Temporal lobe (tissue), 4 donors: ENCODE measurements at places on chromosomes 7 and 10. TPM values are rescaled to one million over a fixed set of nuclear protein-coding genes. Genes with fewer than 3 reads are reported as not detected.

Gene ITGB8
- total RNA-seq = 87.0 TPM

Gene CALCR
- not detected for total RNA-seq

Gene SEC61A2
- 53.6 TPM for total RNA-seq

Gene RAB19
- total RNA-seq = not detected

Gene CXCL12
- 15.0 TPM for total RNA-seq

Gene SPDYE2B
- not detected for total RNA-seq

Gene GDF2
- not detected for total RNA-seq

Gene SLC25A28
- 15.2 TPM for total RNA-seq

Gene INSYN2A
- total RNA-seq = 7.4 TPM

Gene TMEM184A
- not detected for total RNA-seq

Gene GPAM
- 33.9 TPM for total RNA-seq

Gene AKR1B15
- not detected for total RNA-seq

Gene TMEM213
- not detected for total RNA-seq

Gene MEOX2
- 0.25 TPM for total RNA-seq

Gene RNLS
- total RNA-seq = 4.2 TPM

Gene HOGA1
- total RNA-seq = 0.25 TPM

Gene AKR1C1
- total RNA-seq = 27.5 TPM

Gene C7orf57
- 1.2 TPM for total RNA-seq

Gene OR9A2
- total RNA-seq = 0.49 TPM

Gene CHST15
- total RNA-seq = 38.8 TPM

Gene GFRA1
- 8.6 TPM for total RNA-seq

Gene CCSER2
- 70.6 TPM for total RNA-seq

Gene IL15RA
- total RNA-seq = under 0.01 TPM

Gene POU6F2
- total RNA-seq = 3.7 TPM

Gene CYP3A5
- total RNA-seq = under 0.01 TPM

Gene LHFPL3
- total RNA-seq = 19.9 TPM

Gene EIF3B
- total RNA-seq = 47.2 TPM

Gene PBLD
- total RNA-seq = 5.4 TPM

Gene AGK
- total RNA-seq = 34.4 TPM
